Activated CD8-positive, alpha-beta memory T cell treated with anti-CD3 and anti-CD28 coated beads, Interleukin-2, amount 10 ng/mL, durations not matched to agents 7 days and 5 days (primary cell): ENCODE measurements at places on chromosomes 12 and 14. TPM values are rescaled to one million over a fixed set of nuclear protein-coding genes. Genes with fewer than 3 reads are reported as not detected.
A peak's percentile ranks its signal among the peaks of the same experiment; 100 is the strongest.

GRCh38 chr14:55881577-55882241 lies 236.5 kb upstream of the PELI2 start:
- H3K27ac ChIP-seq, result no peak overlapping the region
- peaks cover 26% of the 10 kb centered on the region for H3K27me3 ChIP-seq
- no peaks in the 10 kb centered on the region for H3K4me1 ChIP-seq
- no peaks in the 10 kb centered on the region for H3K36me3 ChIP-seq
- DNase-seq, result no peak
- H3K4me3 ChIP-seq, result no peak overlapping the region

The CPNE6 gene
- 0.12 TPM for total RNA-seq

The ASB2 gene
- total RNA-seq, result 177 TPM

- no peak overlapping the region for H3K4me3 ChIP-seq
- H3K36me3 ChIP-seq, result no peaks in the 10 kb centered on the region
- peaks cover 12% of the 10 kb centered on the region for H3K4me1 ChIP-seq
- no peak overlapping the region for H3K27ac ChIP-seq
Measured at GRCh38 chr12:48907245-48907644, 18.0 kb downstream of the FKBP11 start.

DNA sequence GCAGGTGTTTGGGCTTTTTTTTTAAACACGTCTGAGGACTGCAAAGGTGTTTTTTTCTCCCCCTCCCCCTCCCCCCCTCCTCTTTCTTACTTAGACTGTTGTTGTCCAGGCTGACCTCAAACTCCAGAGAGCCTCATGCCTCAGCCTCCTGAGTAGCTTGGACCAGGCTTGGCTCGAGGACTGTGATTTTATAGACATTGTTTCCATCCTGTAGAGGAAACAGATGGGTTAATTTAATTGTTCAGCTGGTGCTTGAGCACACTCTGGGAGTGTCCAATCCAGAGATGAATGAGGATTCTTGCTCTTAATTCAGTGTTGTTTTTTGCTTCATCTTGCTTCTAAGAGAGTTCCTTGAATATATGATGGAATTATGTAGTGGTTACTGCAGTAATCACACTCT lies 42.1 kb downstream of the RASSF3 start:
- H3K36me3 ChIP-seq, result peaks cover 14% of the 10 kb centered on the region
- no peak overlapping the region for H3K4me3 ChIP-seq
- no peaks in the 10 kb centered on the region for H3K27me3 ChIP-seq
- DNase-seq, result no peak

The LRCOL1 gene
- total RNA-seq, result not detected

The FBLN5 gene
- total RNA-seq, result 0.73 TPM

DNA sequence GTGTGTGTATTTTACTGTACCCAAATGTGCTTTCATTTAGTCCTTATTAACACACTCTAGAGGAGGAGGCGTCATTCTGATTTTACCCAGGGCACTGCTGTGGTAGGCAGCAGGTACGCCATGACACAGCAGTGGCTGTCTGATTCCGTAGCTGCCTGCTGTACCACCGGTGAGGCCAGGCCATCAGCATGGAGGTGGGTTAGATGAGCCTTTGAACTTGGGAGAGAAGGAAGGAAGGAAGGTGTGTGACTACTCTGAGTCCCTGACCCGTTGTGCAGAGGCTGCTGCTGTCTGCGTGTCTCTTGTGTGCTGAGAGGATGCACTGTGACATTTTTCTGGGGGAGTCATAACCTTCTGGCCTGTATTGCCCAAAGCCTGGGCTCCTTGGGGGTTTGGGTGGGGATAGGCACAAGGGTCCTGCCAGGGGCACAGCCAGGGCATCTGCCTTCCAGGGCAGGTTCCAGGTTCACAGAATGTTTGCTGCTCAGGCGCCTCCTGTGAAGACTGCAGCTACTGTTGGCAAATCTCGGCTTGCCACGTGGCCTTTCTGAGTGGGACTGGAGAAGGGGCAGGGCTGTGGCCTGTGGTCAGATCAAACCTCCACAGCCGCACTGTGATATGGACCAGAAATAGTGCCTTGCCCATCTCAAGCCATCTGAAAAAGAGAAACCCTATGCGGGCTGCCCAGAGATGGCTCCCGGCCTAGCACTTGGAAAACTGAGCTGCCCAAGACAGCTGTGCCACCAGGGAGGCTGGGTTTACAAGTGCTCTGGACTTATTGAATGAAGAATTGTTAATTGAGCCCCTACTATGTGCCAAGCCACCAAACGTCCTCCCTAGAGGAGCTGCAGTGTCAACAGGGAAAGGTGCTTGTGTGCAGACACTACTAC lies 47.1 kb downstream of the MLXIP start:
- H3K27ac ChIP-seq, result no peak overlapping the region
- no peak for DNase-seq
- H3K4me3 ChIP-seq, result no peak overlapping the region
- peaks cover 9% of the 10 kb centered on the region for H3K36me3 ChIP-seq

GRCh38 chr12:55906056-55906455 lies 21.6 kb downstream of the PYM1 start:
- H3K4me1 ChIP-seq, result peaks cover 6% of the 10 kb centered on the region
- no peak overlapping the region for H3K4me3 ChIP-seq
- DNase-seq, result no peak
- no peak overlapping the region for H3K27ac ChIP-seq
- peaks cover 15% of the 10 kb centered on the region for H3K36me3 ChIP-seq

DNA sequence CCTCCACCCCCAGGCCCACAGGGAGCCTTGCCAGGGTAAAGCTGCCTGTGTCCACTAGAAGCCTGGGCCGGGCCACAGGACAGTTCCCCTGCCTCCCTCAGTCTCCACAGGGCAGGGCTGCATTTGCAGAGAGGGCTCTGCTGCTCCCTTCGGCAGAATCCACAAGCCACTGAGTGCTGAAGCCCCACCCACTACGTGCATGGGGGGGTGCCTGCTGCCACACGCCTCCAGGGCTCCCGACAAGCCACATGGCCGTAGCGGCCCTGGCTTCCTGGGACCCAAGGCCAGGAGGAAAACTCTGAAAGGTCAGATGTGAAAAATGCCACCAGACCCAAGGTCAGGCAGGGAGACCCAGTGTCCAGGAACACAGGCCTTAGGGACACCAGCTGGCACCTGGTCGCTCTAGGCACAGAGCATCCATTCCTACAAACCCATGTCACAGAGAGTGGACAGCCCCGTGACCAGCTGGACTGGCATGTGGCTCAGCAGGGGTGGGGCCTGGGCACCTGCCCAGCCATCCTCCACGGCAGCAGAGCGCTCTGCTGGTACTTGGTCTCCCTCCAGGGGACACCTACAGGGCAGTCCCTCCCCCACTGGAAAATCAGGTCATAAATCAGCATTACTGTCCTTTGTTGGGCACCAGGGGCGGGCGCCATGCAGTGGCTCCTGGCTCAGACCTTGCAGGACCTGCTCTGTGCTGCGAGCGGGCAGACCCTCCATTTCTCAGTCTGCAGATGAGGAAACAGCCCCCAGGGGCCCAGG lies 42.9 kb downstream of the CCDC85C start:
- H3K27me3 ChIP-seq, result no peaks in the 10 kb centered on the region
- H3K27ac ChIP-seq, result no peak overlapping the region
- no peaks in the 10 kb centered on the region for H3K36me3 ChIP-seq
- DNase-seq, result no peak
- no peaks in the 10 kb centered on the region for H3K4me1 ChIP-seq
- H3K4me3 ChIP-seq, result no peak overlapping the region

- peaks cover 39% of the 10 kb centered on the region for H3K4me1 ChIP-seq
- H3K27me3 ChIP-seq, result no peaks in the 10 kb centered on the region
- H3K4me3 ChIP-seq, result peak overlapping the region; percentile 20
- DNase-seq, result no peak
- peaks cover 5% of the 10 kb centered on the region for H3K36me3 ChIP-seq
Measured at GRCh38 chr14:98984027-98984718, 287.8 kb downstream of the BCL11B start.

DNA sequence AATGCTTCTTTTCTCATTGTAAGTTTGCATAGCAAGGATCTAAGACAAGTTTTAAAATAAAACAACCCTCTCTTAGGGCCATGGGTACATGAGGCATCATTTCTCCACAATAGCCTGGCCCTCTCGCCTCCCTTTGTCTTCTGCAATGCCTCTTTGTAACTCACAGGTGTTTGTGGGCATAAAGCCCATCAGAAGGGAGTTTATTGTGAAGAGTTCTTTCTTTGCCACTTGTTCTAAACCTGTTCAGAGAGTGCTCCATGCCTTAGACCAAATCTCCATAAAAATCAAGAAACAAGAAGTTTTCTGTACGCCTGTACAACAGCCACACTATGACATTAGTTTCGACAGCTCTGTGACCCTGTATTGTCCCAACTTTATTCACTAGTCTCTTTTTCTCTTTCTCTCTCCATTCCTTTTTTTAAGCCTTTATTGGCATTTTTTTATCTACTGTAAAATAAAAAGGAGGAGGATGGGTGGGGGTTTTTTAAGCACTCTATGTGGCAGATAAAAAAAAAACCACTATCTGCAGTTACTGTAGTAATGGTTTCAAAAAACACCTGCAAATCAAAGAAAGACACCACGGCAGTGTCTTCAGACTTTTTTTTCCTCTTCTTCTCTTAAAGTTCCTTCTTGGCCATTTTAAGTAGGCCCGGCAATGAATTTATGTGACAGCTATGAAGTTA lies 1.6 kb downstream of the C12orf42 start:
- H3K4me3 ChIP-seq, result no peak overlapping the region
- no peak overlapping the region for H3K27ac ChIP-seq
- no peaks in the 10 kb centered on the region for H3K36me3 ChIP-seq
- H3K27me3 ChIP-seq, result peaks cover 34% of the 10 kb centered on the region
- peaks cover 11% of the 10 kb centered on the region for H3K4me1 ChIP-seq

DNA sequence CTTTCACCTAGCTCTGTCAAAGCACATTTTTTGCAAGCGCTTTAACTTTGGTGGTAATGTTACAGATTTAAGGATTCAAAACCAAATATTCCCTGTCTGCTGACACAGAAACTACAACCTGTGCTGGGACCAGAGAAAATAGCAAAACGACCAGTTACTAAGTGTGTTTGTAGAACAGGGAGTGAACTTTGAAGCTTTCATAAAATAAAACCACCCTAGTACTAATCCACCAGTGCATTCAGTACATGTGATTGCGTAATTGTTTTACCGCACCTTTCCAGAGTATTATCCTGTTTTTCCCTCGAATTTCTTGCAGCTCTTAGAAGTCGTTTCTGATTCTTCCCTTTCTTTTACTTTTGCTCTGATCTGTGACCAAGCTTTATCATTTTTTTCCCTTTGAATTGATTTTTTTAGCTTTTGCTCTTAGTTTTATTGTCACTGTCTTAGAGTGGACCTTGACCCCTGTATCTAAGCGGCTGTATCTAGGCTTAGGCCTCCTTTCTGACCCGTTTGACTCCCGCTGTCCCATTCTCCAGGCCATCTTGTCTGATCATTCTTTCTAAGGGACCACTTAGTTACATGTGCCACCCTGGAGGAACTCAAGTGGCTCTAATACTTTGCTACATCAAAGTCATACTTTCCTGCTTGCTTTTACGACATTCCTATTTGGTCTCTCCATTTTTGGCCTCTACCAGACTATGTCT lies 429.4 kb downstream of the PCNX1 start:
- no peak overlapping the region for H3K27ac ChIP-seq
- no peak overlapping the region for H3K4me3 ChIP-seq
- no peak for DNase-seq
- no peaks in the 10 kb centered on the region for H3K27me3 ChIP-seq

The BEST3 gene
- total RNA-seq, result not detected

GRCh38 chr12:93348575-93349435 lies 28.9 kb upstream of the NUDT4 start:
- DNase-seq, result no peak
- H3K27me3 ChIP-seq, result no peaks in the 10 kb centered on the region

- H3K27me3 ChIP-seq, result peaks cover 11% of the 10 kb centered on the region
- no peak overlapping the region for H3K27ac ChIP-seq
- no peaks in the 10 kb centered on the region for H3K4me1 ChIP-seq
- no peak for DNase-seq
- H3K36me3 ChIP-seq, result no peaks in the 10 kb centered on the region
- H3K4me3 ChIP-seq, result no peak overlapping the region
Measured at GRCh38 chr12:7302266-7302986, 1.4 kb upstream of the ACSM4 start.

The CLEC4A gene
- 0.79 TPM for total RNA-seq
